ENCODE measurements at places on chromosomes 6 and 20. TPM values are rescaled to one million over a fixed set of nuclear protein-coding genes. Genes with fewer than 3 reads are reported as not detected.

DNA sequence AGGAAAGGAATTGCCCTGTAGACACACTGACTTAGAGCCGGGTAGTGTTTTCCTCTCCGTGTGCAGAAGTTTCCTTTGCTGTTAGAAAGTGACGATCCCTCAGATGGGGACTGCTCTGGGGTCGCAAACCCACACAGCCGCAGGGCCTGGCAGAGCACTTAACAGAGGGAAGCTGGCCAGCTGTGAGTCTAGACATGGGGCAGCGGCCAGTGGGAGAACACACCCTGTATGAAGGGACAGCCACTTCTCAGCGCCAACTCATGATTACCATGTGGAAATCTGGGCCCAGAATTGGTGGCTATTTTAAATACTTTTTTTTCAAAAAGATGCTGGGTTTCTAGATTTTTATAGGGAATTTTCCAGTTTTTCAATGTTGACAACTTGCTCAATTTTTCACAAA lies 39.4 kb downstream of the SLC9A8 start:
- H3K36me3 ChIP-seq = peaks cover 4% of the 10 kb centered on the region
- H3K4me3 ChIP-seq = no peak overlapping the region
- no peak for DNase-seq
- no peak overlapping the region for H3K27ac ChIP-seq
- peaks cover 7% of the 10 kb centered on the region for H3K4me1 ChIP-seq
- no peaks in the 10 kb centered on the region for H3K27me3 ChIP-seq

- H3K27ac ChIP-seq = no peak overlapping the region
- no peaks in the 10 kb centered on the region for H3K36me3 ChIP-seq
- H3K27me3 ChIP-seq = no peaks in the 10 kb centered on the region
- no peaks in the 10 kb centered on the region for H3K4me1 ChIP-seq
- no peak overlapping the region for H3K4me3 ChIP-seq
- no peak for DNase-seq
Measured at GRCh38 chr6:157496534-157497095, 115.6 kb downstream of the ZDHHC14 start.

GRCh38 chr20:23235173-23236027 lies 115.2 kb upstream of the NXT1 start:
- H3K4me3 ChIP-seq = no peak overlapping the region
- peaks cover 2% of the 10 kb centered on the region for H3K4me1 ChIP-seq
- no peaks in the 10 kb centered on the region for H3K36me3 ChIP-seq
- peak; percentile 88 for DNase-seq

DNA sequence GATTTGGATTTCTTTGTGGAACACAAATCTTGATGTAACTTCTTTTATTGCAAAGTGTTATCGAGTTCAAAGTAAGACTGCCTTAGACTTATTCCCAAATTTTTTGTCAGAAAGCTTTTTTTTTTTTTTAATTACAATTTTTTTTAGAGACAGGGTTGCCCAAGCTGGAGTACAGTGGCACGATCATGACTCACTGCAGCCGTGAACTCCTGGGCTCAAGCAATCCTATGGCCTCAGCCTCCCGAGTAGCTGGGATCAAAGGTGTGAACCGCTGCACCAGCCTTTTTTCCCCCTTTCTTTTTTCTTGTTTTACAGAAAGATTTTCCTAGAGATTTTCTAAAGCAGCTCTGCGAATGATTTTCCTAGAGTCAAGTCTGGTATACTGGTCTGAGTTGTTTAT lies 2.8 kb downstream of the RIOK1 start:
- H3K27ac ChIP-seq = no peak overlapping the region
- H3K36me3 ChIP-seq = peaks cover 35% of the 10 kb centered on the region
- no peak overlapping the region for H3K4me3 ChIP-seq
- DNase-seq = no peak

- no peaks in the 10 kb centered on the region for H3K27me3 ChIP-seq
- H3K4me1 ChIP-seq = no peaks in the 10 kb centered on the region
- no peaks in the 10 kb centered on the region for H3K36me3 ChIP-seq
- DNase-seq = no peak
- no peak overlapping the region for H3K4me3 ChIP-seq
Measured at GRCh38 chr6:20876561-20876960, 342.3 kb downstream of the CDKAL1 start.

GRCh38 chr6:132131351-132131750 lies 180.2 kb upstream of the CCN2 start:
- DNase-seq = no peak
- H3K27me3 ChIP-seq = no peaks in the 10 kb centered on the region
- H3K27ac ChIP-seq = no peak overlapping the region

DNA sequence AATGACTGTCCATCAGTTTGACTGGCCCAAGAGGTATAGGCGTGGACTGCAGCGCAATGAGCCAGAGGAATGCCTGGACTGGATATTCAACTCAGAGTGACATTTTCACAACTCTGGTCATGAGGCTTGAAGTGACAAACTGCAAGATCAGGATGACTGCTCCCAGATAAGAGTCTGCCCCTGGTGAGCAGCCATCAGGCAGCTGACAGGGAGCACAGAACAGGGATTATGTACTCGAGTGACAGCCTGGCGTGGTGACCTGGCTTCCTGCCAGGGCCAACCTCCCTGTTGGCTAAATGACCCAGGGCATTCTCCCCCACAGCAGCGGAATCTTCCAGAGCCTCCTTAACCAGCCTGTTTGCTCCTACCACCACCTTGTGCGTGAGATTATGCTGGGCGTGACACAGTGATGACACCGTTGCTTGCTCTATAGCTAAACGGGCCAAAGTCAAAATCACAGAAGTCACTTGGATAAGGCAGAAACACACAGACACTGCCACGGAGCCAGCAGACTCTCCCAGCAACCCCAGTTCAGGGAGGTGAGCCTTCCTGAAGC lies 209.1 kb upstream of the JARID2 start:
- DNase-seq = no peak
- no peaks in the 10 kb centered on the region for H3K36me3 ChIP-seq
- H3K27me3 ChIP-seq = no peaks in the 10 kb centered on the region
- no peak overlapping the region for H3K4me3 ChIP-seq
- no peak overlapping the region for H3K27ac ChIP-seq

DNA sequence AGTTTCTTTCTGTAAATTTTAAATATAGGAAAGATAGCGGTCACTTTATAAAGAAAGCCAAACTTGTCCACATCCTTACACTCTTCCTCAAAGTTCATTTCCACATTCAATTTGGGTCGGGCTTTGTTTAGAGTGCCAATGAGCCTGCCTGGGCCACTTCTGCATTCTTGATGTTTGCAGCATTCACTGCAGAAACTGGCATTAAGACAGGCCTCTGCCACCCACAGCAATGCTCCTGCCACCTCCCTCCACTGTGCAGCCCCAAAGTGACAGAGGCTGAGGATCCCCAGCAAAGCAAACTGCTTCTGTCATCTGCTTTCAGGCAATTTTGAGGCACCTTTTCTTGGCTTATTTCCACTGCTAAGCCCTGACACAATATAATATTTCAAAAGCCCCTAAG lies 61.2 kb downstream of the TNFAIP3 start:
- DNase-seq = no peak
- no peak overlapping the region for H3K4me3 ChIP-seq
- no peaks in the 10 kb centered on the region for H3K36me3 ChIP-seq
- H3K27me3 ChIP-seq = no peaks in the 10 kb centered on the region
- H3K4me1 ChIP-seq = peaks cover 4% of the 10 kb centered on the region

- H3K27me3 ChIP-seq = no peaks in the 10 kb centered on the region
- no peaks in the 10 kb centered on the region for H3K36me3 ChIP-seq
- H3K4me3 ChIP-seq = no peak overlapping the region
- H3K4me1 ChIP-seq = no peaks in the 10 kb centered on the region
Measured at GRCh38 chr20:8156235-8157079, 24.4 kb downstream of the PLCB1 start.

DNA sequence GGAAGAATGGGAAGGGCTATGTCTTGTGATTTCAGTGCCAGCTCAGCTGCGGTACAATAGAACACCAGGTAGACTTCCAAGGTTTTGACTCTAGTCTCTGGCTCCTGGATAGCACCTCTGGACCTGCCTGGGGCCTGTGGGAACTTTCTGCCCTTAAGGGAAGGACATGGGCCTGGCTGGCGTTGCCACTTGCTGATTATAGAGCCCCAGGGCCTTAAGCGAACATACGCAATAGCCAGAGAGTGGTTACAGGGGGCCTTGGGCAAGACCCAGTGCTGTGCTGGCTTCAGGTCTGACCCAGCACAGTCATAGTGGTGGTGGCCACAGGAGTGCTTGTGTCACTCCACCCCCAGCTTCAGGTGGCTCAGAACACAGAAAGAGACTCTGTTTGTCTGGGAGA lies 131.1 kb upstream of the COL21A1 start:
- no peaks in the 10 kb centered on the region for H3K27me3 ChIP-seq
- no peak overlapping the region for H3K4me3 ChIP-seq
- H3K27ac ChIP-seq = no peak overlapping the region
- no peaks in the 10 kb centered on the region for H3K36me3 ChIP-seq
- peaks cover 11% of the 10 kb centered on the region for H3K4me1 ChIP-seq

GRCh38 chr6:163871616-163872015 lies 457.1 kb downstream of the QKI start:
- DNase-seq = no peak
- no peak overlapping the region for H3K4me3 ChIP-seq
- H3K36me3 ChIP-seq = no peaks in the 10 kb centered on the region
- no peak overlapping the region for H3K27ac ChIP-seq

DNA sequence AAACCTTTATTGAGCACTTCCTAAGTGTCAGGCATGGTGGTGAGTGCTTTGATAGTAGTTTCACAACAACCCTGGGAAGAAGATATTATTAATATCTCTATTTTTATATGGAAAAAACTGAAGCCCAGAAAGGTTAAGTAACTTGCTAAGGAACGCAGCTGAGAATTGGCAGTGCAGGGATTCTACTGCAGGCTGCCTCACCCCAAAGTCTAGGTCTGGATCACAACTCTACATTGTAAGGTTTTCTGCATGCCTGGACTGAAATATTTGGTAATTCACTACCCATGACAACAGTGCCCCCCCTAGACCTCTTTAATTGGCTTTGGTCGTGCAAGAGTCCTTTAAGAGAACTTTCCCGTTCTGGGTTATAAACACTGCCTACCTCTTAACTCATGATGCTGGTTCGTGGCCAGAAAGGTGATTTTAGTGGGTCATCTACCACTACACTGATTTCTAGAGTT lies 67.1 kb upstream of the KCNQ5 start:
- no peaks in the 10 kb centered on the region for H3K27me3 ChIP-seq
- peak; percentile 23 for DNase-seq
- H3K27ac ChIP-seq = no peak overlapping the region
- H3K4me1 ChIP-seq = no peaks in the 10 kb centered on the region

DNA sequence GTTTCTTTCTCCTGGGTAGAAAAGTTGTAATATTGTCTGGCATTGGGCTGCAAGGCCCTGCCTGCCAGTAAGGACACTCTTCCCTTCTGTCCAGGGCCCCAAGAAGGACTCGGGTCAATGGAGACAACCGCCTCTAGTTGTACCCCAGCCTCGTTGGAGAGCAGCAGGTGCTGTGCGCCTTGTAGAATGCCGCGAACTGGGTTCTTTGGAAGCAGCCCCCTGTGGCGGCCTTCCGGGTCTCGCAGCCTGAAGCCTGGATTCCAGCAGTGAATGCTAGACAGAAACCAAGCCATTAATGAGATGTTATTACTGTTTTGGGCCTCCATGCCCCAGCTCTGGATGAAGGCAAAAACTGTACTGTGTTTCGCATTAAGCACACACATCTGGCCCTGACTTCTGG lies 37.0 kb downstream of the PLCG1 start:
- H3K4me1 ChIP-seq = no peaks in the 10 kb centered on the region
- no peak overlapping the region for H3K4me3 ChIP-seq
- peaks cover 5% of the 10 kb centered on the region for H3K36me3 ChIP-seq
- no peak overlapping the region for H3K27ac ChIP-seq

DNA sequence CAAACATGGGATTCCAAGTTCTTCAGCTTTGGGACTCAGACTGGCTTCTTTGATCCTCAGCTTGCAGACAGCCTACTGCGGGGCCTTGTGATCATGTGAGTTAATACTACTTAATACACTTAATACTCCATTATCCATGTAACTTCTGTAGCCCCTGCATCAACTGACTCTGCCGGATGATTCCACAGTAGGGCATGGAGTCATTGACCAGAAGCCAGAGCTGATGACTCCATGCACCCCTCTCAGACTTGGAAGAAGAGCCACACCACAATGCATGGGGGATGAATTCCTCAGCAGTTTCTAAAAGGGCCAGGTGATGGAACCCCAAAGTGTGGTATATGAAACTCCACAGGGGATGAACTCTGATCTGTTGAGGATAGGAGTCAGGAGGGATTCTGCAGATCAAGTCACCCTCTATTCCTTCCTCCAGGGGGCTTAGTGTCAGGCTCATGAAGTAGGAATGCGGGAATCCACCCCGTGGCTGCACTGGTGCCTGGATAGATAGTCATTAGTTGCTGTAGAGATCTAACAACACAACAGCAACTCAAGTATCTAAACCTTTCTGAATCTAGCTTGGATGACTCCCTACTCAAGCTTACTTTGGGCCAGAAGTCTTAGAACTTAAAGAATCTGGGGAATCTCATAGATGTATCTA lies 70.2 kb downstream of the GPR6 start:
- DNase-seq = no peak
- H3K4me1 ChIP-seq = peaks cover 3% of the 10 kb centered on the region
- no peaks in the 10 kb centered on the region for H3K36me3 ChIP-seq
- H3K27ac ChIP-seq = no peak overlapping the region
- H3K4me3 ChIP-seq = no peak overlapping the region

The RRAGD gene
- total RNA-seq = 0.41 TPM

The ARMH2 gene
- total RNA-seq = not detected

The SPAG4 gene
- 6.4 TPM for total RNA-seq

The MOXD1 gene
- not detected for total RNA-seq

The CBFA2T2 gene
- total RNA-seq = 54.8 TPM

The AGPAT1 gene
- total RNA-seq = 54.8 TPM

The ZNF831 gene
- total RNA-seq = not detected

The OLIG3 gene
- not detected for total RNA-seq

Data from Karpas-422 (cell line).